ENCODE measurements at places on chromosomes 6 and 20.

GRCh38 chr20:1477896-1478490, 11.3 kb upstream of the NSFL1C start:
- DNase-seq, result no peak

GRCh38 chr6:26520237-26520849, 17.8 kb upstream of the HMGN4 start:
- peak; percentile 64 for DNase-seq

DNA sequence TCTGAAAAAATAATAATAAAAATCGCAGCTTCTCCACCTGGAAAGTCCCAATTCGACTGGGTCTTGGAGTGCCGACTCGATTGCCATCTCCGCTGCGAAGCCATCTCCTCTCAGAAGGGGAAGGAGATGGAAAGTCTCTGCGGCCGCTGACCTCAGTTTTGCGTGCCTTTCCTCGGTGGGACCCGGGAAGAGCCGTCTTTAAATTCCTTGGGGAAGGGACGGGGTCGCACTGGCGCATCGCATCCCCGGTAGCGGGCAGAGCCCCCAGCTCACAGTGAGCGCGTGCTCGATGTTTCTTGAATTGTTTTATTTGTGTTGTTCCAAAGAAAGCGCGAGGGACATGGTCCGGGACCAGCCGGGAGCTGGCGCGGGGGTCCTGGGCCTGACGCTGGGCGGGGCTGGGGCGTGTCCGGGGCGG, 270 bp upstream of the TIAM2 start:
- DNase-seq, result no peak

DNA sequence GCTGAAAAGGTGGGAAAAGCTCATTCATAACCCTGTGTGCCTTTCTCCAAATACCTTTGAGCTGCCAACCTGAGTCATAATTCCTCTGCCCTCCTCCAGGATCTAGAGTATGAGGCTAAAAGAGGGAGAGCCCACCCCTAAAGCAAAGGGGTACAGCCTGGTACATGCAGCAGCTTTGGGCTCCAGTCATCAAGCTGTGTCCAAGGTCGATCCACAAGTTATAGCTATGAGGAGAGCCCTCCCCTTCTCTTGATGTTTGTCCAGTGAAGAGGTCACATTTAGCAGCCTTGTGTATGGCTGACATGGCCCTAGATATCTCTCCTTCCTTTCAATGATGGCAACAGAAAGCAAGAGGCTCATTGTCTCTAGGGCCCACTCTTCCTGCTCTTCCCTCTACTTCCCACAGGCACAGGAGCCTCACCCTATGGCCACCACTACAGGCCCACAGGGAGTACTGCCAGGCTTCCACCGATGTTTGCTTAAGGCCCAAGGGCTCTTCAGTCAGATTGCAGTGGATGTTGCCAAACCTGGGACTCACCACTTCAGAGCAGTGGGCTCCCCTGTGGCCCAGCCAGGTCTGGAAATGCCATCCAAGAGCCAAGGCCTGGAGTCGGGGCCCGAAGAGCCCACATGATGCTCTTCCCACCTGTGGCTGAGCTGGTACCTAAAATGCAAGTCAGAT, 176.8 kb downstream of the CD83 start:
- DNase-seq, result no peak

GRCh38 chr6:161268531-161269210, 5.2 kb downstream of the AGPAT4 start:
- no peak for DNase-seq

DNA sequence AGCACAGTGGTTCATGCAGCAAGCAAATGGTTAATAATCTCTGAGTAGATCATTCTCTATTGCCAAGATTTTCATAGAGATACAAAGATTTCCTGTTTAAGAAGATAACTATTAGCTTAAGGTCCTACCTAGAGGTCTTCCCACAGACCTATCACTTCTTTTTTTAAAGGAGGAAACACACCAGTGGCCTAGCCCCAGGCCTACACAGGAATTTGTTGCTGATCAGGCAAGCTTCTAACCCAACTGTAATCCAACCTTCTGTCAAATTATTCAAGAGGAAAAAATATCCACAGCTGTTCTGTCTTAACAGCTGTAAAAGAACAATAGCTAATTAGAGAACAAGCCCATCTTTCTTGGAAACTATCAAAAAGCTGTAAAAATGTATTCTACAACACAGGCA, 332.8 kb downstream of the BTBD9 start:
- peak; percentile 85 for DNase-seq

DNA sequence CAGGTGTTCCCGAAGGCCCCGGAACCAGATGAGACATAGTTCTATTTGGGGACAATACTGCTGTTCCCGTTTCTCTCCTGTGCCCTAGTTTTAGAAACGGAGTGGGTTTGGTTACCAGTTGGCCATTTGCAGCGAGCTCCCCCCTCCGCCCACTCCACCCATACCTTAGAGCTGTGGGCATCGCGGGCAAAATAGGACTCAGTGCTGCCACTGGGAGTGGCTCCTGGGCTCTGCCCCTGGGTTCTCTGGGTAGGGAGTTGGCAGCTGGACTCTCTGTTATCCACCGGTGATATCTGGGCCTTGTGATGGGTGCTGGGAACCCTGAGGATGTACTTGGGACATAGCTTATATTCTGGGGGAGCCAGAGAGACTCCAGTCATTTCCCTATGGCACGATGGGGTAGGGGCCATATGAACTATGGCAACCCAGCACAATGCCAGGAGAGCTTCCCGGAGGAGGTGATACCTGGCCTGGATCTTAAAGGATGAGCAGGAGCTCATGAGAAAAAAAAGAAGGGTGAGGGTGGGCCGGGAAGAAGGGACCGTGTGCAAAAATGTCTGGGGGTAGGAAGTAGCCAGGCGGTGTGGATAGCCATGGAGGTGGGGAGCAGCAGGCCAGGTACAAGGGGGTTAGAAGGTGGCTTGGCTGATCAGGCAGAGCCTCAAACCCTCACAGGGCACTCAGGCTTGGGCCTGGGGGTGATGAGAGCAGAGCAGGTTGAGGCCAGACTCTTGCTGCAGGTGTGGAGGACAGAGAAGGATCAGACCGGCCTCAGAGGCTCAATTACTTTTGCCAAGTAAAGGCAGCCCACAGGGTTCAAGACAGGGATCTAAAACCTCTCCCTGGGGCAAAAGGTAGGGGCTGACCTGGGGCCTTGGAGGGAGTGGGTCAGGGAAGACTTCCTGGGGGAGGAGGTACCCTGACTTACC, 9.6 kb downstream of the SRC start:
- DNase-seq, result peak; percentile 30

DNA sequence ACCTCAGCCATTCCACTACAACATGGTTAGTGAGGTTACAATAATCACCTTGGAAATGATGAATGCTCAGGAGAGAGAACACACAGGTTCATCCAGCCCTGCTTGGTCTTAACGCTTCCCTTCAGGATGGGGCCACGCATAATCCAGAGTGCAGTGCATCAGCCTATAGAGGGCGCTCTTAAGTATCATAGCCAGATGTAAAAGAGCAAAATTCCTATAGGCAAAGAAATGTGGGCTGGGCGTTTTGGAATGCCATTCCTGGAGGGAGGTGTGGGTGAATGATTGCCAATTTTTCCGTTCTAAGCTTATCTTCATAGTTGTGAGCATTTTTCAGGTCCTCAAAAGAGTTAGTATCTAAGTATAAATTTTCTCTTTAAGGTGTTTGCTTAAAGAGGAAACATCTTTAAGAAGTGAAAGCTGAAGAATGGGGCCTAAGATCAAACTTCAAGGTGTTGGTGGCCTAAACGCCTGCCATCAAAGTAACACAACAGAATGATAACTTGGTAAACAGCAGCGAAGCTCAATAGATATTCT, 1.8 kb downstream of the RIPOR2 start:
- no peak for DNase-seq

DNA sequence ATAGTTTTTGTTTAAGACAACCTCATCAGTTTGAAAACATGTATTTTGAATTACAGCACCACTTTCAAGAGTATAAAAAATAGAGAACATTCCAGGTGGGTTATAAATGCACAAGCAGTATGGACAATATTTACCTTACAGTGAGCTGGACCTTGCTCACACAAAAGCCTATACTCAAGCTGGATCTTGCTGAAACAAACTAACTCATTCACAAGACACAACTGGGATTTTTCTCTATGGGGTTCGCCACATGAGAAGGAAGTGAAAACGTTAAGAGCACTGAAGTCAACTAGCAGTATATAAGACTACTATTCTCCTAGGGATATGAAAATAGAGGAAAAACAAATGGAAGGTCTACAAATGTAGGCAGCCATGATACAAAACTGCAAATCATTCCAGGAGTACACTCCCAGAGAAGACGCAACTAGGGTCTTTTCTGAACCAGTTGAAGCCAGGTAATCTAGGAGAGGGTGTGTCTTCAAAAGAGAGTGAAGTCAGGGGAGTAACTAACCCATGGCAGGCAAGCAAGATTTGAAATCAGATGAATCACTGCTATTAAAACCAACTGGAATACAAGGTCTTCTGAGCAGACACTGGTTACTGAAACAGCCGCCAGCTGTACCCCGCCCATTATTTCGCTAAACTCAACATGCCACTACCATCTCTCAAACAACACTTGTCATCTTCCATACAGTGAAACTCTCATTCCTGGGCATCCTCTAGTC, 26.5 kb downstream of the STAU1 start:
- peak; percentile 11 for DNase-seq

DNA sequence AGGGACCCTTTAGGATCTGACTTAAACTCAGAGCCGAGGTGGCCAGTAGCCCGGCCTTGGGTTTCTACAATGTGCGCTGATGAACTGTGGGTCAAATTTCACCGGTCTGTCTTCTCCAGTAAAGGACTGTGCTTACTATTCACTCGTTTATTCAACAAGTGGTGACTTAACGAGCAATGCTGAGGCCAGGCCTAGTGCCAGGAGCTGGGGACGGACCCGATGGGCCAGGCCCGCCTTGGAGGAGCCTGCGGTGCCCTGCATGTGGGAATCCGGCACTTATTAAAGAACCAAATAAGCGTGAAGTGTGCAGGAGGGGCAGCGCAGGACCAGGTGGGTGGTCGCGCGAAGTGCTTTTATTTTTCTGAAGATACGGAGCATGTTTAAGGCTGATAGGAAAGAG, 24.0 kb downstream of the CTCFL start:
- DNase-seq, result no peak

DNA sequence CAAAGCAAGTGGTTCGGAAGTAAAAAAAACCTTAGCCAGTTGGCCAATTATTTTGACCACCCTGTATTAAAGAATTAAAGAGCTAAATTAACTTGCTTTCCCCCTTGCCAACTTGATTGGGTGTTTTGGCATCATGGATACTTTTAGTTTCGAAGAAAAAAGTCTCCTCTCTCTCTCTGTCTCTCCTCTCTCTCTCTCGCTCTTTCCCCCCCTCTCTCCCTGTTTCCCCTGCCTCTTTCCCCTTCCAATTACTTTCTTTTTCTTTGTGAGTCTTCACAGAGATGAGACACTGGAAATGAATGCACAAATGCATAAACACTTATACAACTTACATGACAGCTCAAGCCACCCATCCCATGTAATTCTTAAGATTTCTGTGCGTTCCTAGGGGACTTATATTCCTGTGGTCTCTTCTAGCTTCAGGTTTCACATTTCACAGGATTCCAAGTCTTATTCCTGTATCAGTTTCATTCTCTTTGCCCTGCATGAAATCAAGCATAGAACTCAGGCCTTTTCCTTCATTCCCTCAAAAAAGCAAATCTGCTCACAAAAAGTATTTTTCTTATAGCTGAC, 32.9 kb upstream of the EYA4 start:
- DNase-seq, result peak; percentile 66

DNA sequence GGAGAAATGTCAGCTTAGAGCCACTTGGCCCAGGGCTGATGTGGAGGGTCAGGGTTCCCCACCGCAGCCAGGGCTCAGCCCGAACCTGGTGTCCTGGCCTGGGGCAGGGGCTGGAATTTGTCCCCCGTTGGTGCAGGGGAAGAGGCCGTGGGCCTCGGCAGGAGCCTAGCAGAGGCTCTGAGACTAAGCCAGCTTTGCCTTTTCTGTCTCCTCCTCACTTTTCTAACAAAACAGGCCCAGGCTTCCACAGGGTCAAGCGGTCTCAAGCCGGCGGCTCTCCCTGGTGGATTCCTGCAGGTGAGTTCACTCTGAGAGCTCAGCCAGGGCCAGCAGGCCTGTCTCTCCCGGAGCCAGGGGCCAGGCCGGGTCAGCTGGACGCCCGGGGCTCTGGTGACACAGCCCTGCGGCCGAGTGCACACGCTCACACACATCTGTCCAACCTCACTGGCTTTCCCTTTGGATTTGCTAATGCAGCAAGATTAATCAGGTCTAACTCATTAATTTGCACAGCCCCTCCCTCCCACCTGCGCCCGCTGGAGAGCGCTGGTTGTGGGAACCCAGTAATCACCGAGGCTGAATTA, 2.9 kb upstream of the CHRNA4 start:
- DNase-seq, result no peak

GRCh38 chr6:6331946-6332601, 11.6 kb upstream of the F13A1 start:
- no peak for DNase-seq

DNA sequence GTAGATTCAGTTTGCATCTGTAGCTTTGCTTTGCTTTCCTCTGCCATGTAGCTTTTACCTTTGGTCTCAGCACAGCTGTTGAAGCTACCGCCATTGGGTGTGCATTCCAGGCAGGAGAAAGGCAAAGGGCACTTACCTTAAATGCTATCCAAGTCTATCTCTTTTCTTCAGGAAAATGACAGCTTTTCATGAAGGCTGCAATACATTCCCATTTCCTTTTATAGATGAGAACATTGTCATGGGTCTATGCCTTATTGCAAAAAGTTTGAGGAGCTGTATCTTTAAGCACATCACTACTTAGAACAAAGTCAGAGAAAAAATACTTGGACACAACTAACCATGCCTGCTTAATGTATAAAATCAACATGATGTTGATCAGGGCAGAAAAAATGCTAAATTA, 266.8 kb downstream of the DOK5 start:
- no peak for DNase-seq

DNA sequence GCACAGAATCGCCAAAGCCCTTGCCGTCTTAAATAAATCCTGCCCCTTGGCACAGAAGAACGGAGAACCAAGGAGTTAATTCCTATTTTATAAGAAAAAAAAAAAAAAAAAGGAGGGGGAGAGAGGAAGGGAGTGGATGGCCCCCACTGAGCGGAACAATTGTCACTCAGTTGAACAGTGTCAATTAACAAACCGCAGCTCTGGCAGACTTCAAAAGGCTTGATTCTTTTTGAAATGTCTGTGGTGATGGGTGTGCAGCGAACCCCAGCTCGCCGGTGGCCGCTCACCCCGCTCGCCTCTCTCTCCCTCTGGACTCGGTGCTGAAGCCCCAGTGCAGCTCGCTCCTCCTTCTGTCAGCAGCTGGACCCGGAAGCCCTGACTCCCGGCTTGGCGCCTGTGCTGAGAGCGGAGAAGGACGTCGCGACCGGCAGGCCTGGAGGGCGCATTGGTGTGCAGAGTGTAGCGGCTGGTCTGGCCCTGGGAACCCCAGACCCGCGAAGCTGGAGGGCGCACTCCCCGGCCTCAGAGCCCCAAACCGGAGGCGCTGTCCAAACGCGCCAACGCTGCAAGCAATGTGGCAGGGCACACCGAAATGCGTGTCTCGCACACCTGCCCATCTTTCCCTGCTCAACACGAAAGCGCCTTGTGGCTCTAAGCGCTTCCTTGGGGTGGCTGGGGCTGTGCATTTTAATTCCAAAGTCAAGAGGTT, 3.4 kb downstream of the LINC00237 start:
- DNase-seq, result peak; percentile 14
